ENCODE measurements at places on chromosomes 2 and 18.

- DNase-seq, result peak; percentile 94
Observed at GRCh38 chr18:29501952-29502351, 1325.0 kb upstream of the CDH2 start.

GRCh38 chr2:173448938-173449471 is 94.3 kb downstream of the CDCA7 start:
- DNase-seq, result peak; percentile 87

GRCh38 chr18:7056026-7056425 is 61.6 kb downstream of the LAMA1 start:
- no peak for DNase-seq

DNA sequence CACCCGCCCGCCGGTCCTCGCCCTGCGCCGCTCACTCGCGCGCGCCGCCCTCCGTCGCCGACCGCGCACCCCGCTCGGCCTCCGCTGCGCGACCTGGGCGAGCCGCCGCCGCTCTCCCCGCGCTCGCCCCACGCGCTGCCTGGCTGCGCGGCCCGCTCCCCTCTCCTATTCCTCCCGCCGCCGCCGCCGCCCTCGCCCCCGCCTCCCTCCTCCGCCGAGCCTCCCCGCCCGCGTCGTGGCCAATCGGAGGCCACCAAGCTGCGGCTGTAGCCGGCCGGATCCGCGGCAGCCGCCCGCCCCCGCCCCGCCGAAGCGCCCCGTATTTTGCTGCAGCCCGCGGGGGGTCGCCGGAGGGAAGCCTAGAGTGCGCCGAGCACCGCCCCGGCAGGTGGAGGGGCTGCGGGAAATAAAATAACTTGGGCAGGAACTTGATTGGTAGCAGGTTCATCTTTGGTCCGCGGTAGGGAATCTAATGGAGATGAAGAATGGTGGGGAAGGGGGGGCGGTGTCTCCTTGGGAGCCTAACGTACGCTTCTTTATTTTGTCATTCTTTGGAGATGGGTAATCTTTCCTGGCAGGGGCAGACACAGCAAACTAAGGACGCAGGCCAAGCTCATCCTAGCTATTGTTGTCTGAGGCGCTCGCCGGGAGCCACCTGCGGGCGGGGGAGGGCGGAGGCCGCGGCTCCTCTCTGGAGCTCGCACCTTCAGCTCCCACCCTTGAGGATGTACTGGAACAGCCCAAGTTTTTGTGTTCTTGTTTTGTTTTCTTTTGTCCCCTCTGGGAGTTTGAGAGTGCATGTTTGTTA is 1.1 kb upstream of the CDH2 start:
- DNase-seq, result peak; percentile 57

- no peak for DNase-seq
Observed at GRCh38 chr2:10136101-10136934, 13.8 kb downstream of the RRM2 start.

DNA sequence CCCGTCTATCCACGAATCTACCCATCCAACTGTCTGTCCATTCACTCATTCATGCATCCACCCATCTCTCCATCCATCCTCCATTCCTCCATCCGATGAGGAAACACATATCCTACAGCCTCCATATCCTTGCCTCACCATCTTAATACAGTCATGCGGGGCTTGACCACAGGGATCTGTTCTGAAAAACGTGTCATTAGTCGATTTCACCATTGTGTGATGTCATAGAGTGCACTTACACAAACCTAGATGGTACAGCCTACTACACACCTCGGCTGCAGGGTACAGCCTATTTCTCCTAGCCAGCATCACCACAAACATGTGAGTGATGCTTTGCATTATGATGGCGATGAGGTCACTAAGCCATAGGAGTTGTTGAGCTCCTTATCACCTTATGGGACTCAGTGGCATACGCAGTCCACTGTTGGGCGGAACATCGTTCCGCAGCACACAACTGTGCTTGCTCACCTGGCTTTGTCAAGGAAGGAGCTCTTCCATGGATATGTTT is 1.9 kb upstream of the NT5DC4 start:
- no peak for DNase-seq

- DNase-seq, result no peak
Observed at GRCh38 chr2:218405746-218406208, 6.1 kb downstream of the CTDSP1 start.

DNA sequence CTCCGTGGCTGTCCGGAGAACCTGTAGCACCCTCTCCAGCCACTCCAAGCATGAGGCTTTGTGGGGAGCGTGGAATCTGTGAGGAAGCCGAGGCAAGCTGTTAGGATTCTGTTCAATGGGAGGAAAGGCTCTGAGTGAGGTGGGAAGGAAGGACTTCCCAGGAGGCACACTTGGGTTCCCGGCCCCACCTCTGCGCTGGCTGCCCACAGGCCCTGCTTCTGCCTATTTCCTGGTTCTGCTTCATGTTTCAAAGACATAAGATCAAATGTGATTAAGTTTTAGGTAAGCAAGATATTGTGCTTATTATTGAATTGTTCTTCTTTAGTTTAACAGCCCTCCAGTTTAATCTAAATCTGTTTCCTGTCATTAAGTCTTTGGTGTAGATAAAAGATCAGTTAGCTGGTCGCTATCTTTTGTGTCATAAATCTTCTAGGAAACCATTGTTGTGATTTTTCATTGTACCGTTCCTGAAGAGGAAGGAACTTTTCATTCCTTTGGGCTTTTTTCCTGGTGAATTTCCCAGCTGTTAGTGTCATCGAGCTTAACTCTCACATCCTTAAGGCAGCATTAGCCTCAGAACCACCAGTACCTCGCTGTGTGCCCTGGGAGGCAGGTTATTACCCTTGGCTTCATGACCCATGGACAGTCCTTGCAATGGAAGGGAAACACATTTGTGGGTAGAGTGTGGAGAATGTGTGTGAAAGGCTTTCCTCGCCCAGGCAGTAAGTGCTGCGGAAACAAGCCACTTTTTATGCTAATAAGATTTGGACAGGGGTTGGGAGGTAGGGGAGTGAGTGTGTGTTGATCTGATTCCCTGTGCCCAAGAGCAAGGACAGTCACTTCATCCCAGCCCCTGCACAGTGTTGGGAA is 61.9 kb upstream of the ALPP start:
- no peak for DNase-seq

DNA sequence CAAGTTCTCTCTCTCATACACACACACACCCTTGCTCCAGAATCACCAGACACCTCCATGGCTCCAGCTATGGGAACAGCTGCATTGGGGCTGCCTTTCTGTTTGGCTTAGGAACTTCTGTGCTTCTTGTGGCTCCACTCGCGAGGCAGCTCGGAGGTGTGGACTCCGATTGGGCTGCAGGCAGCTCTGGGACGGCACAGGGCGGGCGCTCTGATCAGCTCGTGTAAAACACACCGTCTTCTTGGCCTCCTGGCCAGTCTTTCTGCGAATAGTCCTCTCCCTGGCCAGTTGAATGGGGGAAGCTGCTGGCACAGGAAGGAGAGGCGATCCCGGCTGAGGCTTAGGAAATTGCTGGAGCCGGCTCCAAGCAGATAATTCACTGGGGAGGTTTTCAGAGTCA is 22.4 kb downstream of the FOSL2 start:
- DNase-seq, result no peak

DNA sequence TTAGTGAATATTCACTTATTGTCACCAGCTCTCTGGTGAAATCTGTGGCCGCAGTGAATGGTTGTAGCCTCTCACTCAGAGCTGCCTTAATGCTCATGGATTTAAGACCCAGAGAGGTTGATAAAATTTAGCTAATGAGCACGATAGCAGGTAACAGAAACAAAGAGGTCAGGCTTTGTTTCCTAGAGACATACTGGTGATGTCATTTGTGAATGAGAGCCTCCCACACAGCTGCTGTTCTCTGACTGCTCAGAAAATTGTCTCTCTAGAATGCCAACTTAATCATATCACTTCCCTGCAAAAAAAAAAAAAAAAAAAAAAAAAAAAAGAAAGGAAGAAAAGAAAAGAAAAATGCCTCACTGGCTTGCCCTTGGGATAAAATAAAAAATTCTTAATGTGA is 411.7 kb upstream of the MYT1L start:
- DNase-seq, result no peak

- no peak for DNase-seq
Observed at GRCh38 chr2:14675489-14675888, 43.0 kb downstream of the LRATD1 start.

DNA sequence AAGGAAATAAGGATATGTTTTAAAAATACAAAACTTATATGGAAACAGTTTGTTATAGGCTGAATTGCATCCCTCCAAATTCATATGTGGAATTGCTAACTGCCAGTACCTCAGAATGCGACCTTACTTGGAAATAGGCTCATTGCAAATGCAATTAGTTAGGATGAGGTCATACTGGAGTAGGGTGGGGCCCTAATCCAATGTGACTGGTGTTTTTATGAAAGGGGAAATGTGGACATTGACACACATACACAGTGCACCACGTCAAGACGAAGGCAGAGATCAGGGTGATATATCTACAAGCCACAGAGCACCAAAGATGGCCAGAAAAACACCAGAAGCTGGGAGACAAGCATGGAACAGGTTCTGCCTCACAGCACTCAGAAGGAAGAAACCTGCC is 494.2 kb downstream of the TSN start:
- no peak for DNase-seq

GRCh38 chr2:204645018-204645773 is 99.9 kb downstream of the PARD3B start:
- DNase-seq, result peak; percentile 66

DNA sequence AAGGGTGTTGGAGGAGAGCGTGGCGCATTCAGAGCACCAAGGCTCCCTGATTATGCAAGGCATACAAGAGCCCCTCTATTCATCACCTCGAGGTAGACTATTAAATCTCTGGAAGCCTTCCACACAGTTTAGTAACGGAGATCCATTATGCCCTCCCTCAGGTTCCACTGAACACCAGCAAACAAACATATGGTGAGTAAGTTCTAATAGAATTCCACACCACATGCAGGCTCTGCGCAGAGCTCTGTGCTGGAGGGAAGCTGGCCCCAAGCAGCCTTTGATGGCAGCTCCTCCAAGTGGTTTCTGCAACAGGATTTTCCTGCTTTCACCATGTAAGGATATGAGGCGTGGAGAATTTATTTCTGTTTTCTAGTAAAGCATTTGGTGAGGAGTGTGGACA is 238.6 kb downstream of the C1D start:
- DNase-seq, result peak; percentile 22

- no peak for DNase-seq
Observed at GRCh38 chr2:155062250-155062921, 363.9 kb downstream of the KCNJ3 start.

DNA sequence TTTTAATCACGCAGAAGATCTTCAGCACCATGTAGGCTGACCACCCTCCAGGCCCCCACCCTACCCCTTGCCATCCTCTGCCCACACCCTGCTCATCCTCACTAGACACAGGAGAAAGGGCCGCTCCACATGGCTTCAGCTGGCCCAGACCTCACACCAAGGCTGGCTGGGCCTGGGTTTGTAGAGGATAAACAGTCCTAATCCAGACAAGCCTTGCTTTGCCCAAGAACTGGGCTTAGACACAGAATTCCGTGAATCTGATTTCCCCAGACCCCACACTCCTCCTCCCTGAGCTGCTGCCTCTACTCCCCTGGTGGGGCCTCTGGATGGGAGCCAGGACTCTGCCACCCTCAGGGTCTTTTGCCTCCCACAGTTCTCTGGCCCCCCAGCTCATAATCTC is 185.3 kb downstream of the CYP26B1 start:
- DNase-seq, result no peak

GRCh38 chr18:50315100-50315871 is 27.8 kb upstream of the CXXC1 start:
- no peak for DNase-seq

- no peak for DNase-seq
Observed at GRCh38 chr2:129887688-129888266, 91.7 kb upstream of the RAB6C start.

- no peak for DNase-seq
Observed at GRCh38 chr18:1511619-1512311, 607.1 kb downstream of the ADCYAP1 start.

DNA sequence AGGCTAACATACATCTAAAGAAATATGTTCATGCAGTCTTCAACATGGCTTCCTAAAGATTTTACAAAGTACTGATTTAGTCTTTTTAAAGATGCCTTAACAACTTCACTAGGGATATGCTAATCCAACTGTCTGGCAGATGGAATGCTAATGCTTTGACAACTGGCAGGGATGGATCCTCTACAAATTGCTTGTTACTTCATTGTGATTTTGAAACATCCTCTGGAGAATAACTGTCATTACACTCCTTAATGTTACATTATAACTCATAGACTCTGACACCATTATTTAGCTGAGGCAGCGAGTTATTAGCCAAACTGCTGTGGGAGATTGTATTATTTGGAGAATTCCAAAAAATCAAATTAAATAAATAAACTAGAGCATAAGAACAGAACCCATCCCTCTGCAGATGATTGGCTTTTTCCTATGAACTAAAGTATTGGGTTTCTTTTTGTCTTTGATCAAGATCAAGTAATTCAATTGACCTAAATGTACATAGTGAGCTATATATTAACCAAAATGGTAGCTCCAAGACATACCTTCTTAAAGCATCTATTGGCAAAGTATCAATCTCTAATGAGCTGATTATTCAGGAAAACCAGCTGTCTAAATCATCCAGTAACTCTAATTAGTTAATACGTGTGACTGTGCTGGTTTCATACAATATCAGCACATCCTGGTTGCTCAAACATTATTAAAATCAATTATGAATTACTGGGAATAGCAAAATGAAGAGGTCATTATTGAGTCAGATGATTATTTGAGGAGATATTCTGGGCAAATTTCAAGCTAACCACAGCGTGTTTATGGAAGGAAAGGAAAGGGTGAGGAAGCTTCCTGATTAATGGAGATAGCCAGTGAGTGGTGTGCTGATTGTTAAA is 321.3 kb upstream of the TFPI start:
- DNase-seq, result no peak

DNA sequence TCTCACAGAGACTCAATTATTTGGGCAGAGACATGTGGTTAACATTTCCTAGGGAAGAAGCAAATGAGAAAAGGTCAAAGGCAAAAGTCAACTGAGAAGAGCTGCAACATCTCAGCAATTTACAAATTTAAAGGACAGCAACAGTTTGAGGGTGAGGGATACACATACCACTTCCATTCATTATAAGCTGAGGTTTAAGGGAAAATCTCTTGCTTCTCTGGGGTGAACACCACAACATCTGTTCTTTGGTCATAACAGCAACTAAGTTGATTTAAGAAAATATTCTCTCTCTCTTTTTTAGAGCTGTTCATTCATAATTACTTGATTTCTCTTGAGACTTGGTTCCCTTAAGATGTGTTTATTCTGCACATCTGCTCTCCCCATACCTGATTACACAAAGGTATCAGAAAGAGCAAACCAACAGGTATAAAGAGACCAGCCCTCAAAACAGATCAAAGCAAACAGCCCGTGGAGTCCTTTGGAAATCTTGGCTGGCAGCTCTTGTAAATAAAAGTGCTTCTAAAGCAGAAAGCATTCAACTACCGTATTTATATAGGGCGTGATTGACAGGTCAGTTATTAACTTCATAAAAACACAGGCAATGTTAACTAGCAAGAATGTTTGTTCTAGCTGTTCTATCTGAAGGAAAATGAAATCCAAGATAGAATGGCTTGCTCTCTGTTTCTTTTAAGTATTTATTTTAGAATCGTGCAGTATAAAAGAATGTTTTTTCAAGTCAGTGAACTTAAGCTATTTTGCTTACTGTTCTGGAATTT is 132.8 kb downstream of the THADA start:
- DNase-seq, result no peak

- DNase-seq, result no peak
Observed at GRCh38 chr2:177602611-177603164, 210.1 kb downstream of the AGPS start.

All from cardiac fibroblast (primary cell).